Stimulated activated CD4-positive, alpha-beta T cell treated with anti-CD3 and anti-CD28 coated beads, TNF-alpha, amount 100 ng/mL, for 24 hours (primary cell): ENCODE measurements at places on chromosomes 5 and 9.
A peak's percentile ranks its signal among the peaks of the same experiment; 100 is the strongest.

DNA sequence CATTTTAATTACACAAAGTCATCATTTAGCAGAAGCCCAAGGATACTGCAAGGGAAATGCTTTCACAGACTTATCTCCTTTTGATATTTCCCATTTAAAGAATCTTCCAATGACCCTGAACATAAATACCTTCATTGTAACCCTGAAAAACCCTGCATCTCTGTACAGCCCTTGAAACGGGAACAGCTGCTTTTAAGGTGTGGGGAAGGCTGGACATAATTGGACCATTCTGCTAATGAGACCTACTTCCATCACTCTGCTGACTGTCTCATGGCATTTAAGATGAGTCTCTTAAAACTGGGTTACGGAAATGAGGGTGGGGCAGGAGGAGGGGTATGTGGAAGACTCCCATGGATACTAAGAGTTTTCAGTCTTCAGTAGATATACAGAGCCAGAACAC lies 485.8 kb downstream of the BRINP1 start:
- no peak for DNase-seq

- no peak for DNase-seq
Observed at GRCh38 chr5:130243641-130244040, 339.4 kb downstream of the CHSY3 start.

DNA sequence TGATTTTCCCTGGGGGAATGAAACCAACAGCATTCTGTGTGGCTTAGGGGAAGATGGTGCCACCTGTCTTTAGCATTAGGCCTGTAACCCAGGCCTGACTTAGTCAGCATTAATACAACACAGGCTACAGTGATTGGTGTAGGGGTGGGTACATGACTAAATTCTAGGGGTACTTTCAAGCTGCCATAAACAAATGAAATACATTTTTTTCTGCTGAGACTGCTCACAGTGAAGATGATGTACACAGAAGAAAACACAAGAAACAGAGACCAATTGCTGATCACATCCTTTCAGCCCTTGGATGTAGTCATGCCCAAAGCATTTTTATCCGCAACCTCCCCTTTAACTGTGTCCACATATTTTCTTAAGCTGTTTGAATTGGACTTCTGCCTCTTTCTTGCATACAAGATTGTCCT lies 527.2 kb downstream of the KCTD16 start:
- DNase-seq: no peak

GRCh38 chr5:80269991-80270438 lies 14.2 kb upstream of the SERINC5 start:
- DNase-seq: no peak

GRCh38 chr9:91500509-91501014 lies 76.9 kb upstream of the NFIL3 start:
- no peak for DNase-seq

DNA sequence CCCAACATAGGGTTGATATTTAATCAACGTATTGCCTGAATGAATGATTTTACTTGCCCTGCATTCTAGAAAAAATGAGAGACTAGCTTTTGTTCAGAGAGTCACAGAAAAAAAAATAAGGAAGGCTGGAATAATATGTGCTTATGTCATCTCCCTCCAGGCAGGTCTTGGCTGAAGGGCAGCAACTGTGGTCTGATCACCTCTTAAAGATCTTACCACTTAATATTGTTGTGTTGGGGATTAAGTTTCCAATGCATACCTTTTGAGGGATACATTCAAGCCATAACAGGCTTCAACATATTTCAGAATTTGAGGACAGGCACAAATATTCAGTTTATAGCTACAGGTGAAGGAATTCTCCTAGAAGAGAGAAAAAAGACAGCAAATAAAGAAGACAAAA lies 157.3 kb upstream of the S1PR3 start:
- DNase-seq: no peak

- DNase-seq: no peak
Observed at GRCh38 chr5:10572451-10572850, 8.6 kb downstream of the ANKRD33B start.

DNA sequence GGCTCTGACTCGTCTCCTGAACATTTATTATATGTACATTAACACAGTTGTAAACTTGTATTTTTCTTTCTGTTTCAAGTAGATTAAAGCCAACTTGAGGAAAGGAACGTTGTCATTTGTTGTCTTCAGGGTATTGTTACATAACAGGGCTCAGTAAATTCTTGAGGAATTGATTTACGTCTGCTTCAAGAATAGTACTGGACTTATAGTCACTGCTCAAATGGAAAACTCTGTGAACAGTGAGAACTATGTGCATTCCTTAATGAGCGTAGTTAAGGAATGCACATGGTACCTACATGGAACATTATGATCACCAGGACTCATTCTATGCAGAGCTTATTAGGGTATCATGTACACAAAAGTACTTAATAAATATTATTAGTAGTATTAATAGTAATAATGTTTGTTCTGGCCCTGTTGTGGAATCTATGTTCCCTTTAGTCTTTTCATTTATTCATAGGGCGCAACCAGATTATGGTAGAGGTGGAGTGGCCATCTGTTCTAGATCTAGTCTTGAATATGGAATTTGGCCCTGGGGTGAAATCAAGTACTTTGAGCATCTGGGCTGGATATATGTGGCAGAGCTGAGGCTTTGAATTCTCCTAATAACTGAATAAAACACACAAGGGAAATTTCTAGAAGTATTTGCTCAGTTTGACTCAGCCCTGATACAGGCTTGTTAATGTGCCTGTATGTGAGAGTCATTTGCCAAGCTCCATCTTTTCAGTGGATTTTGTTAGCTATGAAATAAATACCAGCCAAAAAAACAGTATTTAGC lies 108.6 kb upstream of the SH3GL2 start:
- no peak for DNase-seq

- DNase-seq: no peak
Observed at GRCh38 chr9:127159949-127160610, 37.6 kb upstream of the ANGPTL2 start.

GRCh38 chr5:113435575-113435974 lies 786 bp upstream of the TSSK1B start:
- DNase-seq: no peak

GRCh38 chr9:33489066-33489465 lies 15.3 kb upstream of the NOL6 start:
- DNase-seq: no peak

DNA sequence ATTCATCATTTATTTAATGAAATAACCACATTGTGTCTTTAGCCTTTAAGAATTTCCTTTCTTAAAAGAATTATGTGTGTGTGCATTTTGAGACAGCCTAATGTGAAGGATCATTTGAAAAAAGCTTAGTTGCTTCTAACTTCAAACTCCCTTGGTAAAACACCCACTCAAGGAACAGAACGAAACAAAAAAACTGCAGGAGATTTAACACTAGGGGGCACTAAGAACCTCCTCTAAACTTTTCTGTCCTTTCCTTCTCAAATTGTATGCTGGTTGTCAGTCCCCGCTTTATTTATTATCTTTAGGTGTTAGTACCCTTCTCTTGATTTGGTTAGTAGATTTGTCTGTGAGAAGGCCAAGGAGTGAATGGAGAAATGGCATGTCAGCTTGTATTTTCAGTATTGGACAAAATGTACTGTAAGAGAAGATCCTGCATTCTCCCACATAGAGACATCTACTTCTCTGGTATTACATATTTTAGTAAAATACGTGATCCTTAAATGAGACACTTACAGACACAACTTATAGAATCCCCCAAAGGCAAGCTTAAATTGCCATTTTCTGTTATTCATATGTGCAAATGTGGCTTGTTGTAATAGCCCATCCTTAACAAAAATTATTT lies 229.7 kb downstream of the MRPS30 start:
- no peak for DNase-seq

DNA sequence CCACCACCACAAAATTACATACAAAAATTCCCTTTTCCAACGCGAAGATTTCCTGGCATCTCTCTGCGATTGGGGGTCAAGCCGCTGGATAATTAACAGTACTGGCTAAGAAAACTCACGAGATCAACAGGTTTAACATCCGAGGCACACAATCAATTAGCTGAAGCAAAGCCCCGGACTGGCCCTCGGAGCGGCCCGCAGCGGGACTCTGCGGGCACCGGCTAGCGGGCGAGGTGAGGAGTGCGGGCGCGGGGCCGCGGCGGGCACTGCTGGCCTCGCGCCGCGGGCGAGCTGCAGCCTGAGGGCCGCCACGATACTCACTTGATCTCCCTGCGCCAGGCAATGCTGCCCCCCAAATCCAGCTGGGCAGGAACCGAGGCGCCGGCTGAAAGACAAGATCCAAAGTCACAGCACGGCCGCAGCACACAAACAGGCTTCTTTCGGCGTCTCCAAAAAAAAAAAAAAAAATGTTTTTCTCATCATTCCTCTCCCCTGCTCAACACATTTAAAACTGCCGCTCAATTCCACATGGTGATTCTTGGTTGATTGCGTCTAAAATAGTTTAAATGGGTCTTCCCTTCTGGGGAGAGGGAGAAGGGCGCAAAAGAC lies 210.2 kb downstream of the MEF2C start:
- DNase-seq: no peak

DNA sequence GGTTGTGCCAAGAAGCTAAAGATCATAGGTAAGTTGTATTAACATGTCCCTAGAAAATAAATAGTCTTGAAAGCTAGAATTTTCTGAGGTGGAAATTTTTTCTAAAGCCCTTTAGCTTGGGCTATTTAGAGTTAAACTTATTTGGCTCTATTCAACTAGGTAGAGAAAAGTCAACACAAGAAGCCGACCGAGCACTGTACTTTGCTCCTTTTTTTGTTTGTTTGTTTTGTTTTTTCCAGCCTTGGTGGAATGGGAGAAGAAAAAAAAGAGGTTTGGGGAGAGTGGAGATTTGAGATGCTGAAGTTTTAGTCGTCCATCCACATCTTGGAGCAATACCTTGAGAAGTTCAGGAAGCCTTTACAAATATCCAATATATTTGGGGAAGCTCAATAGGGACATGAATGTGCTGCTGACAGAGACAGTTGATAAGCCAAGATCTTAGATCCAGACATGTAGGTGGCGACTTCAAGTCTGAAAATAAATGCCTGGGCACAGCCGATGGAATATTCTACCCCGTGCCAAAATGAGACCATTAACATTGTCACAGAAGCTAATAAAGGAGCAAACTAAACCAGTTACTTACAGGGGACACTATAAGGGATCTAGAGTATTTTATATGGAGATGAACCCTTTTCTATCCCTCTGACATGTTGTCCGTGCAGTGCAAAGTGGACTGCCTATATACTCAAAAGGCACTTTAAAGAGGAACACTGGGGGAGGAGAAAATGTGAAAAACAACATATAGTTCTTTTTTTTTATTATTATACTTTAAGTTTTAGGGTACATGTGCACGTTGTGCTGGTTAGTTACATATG lies 466.1 kb downstream of the PTPRD start:
- no peak for DNase-seq

DNA sequence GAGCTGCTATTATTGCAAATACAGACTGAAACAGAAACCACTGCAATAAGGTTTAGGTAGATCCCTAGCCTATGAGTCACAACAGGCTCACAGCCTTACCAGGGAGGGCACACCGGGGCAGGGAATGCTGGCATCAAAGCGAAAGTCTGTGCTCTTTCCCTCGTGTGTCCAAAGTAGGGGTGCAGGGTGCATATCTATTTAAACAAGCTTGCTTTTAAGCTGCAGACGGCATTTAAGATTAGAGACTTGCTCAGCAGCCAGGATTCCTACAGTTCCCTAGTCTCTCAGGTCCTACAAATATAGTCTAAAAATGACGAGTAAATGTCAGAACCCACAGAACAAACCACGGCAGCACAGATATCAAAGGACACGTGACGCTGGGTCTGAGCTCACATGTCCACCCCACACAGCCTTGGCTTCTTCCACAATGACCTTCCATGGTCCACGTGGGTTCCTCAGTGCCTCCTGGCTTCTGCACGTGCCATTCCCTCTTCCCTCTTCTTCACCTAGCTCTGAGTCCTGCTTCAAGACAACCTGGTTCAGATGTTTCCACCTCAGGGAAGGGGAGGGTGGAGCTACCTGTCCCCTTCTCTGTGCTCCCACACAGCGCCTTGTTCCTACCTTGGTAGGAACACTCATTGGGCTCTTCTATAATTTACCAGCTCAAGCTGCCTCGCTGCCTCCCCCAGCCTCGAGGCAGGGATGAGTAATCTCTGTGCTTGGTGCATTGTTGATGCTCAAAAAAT lies 193.2 kb downstream of the MAPKAP1 start:
- peak; percentile 43 for DNase-seq

- no peak for DNase-seq
Observed at GRCh38 chr5:16776611-16777251, 159.4 kb downstream of the MYO10 start.

- no peak for DNase-seq
Observed at GRCh38 chr5:178487911-178488600, 102.1 kb downstream of the COL23A1 start.

GRCh38 chr9:124805186-124805585 lies 28.3 kb downstream of the OLFML2A start:
- no peak for DNase-seq

GRCh38 chr9:109182940-109183798 lies 16.1 kb upstream of the FRRS1L start:
- no peak for DNase-seq

DNA sequence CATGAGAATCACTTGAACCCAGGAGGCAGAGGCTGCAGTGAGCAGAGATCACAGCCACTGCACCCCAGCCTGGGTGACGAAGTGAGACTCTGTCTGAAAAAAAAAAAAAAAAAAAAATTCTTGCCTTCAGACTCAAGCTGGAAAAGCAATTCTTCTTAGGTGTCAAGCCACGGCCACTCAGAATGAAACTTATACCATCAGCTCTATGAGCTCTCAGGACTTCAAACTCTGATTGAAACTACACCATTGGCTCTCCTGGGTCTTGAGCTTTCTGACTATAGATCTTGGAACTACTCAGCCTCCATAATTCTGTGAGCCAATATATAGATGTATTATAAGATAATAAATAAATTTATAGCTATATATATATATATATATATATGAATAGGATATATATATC lies 12.9 kb upstream of the FGF10 start:
- DNase-seq: no peak

- DNase-seq: no peak
Observed at GRCh38 chr5:32604800-32605765, 19.7 kb downstream of the SUB1 start.

GRCh38 chr9:87088621-87089365 lies 141.5 kb upstream of the GAS1 start:
- DNase-seq: no peak

GRCh38 chr5:56251918-56252553 lies 18.9 kb upstream of the ANKRD55 start:
- DNase-seq: no peak

DNA sequence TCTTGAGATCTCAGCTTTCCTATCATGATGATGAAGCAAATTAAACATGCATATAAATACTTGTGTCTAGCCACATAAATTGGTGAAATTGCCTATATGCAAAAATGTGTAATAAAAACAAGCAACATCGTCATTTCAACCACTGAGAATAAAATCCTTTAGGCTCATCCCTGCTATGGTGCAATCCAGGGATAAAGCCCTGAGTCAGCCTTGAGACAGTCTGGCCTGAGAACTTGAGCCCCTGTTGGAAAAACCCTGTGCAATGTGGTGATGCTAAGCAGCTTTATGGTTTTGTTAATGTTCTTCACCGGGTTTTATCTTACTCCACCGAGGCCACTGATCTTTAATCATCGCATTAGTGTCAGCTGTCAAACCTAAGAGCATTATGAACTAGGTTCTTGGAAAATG lies 170.5 kb downstream of the DCP2 start:
- DNase-seq: no peak

- DNase-seq: no peak
Observed at GRCh38 chr9:89822996-89823395, 218.2 kb downstream of the GADD45G start.

- DNase-seq: no peak
Observed at GRCh38 chr9:4415281-4415680, 75.0 kb upstream of the SLC1A1 start.

- no peak for DNase-seq
Observed at GRCh38 chr9:84002344-84002743, 21.7 kb downstream of the RMI1 start.

GRCh38 chr5:84372066-84372695 lies 12.5 kb downstream of the EDIL3 start:
- no peak for DNase-seq
